ENCODE measurements at places on chromosomes 3 and 15. TPM values are rescaled to one million over a fixed set of nuclear protein-coding genes. Genes with fewer than 3 reads are reported as not detected.

GRCh38 chr3:32467333-32468070 lies 35.1 kb downstream of the CMTM6 start:
- H3K4me3 ChIP-seq = peak overlapping the region; percentile 52
- H3K36me3 ChIP-seq = no peaks in the 10 kb centered on the region
- peak; percentile 53 for DNase-seq
- H3K4me1 ChIP-seq = no peaks in the 10 kb centered on the region
- H3K27ac ChIP-seq = no peak overlapping the region

DNA sequence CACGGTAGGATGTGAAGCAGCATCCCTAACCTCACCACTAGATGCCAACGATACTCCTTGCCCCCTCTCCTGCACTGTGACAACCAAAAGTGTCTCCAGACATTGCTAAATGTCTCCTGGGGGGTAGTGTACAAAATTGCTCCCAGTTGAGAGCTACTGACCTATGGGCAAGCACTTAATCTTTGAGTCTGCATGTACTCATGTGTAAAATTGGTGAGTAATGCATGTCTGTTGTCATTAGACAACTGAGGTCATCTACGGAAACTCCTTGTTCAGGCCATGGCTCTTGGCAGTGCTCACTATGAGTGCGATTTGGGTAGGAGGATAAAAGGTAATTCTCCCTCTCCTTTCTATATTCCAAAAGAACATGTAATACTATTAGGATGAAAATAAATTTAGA lies 29.2 kb downstream of the PDHB start:
- peaks cover 5% of the 10 kb centered on the region for H3K4me1 ChIP-seq
- peaks cover 18% of the 10 kb centered on the region for H3K36me3 ChIP-seq
- no peak for DNase-seq
- H3K4me3 ChIP-seq = no peak overlapping the region
- no peaks in the 10 kb centered on the region for H3K27me3 ChIP-seq

DNA sequence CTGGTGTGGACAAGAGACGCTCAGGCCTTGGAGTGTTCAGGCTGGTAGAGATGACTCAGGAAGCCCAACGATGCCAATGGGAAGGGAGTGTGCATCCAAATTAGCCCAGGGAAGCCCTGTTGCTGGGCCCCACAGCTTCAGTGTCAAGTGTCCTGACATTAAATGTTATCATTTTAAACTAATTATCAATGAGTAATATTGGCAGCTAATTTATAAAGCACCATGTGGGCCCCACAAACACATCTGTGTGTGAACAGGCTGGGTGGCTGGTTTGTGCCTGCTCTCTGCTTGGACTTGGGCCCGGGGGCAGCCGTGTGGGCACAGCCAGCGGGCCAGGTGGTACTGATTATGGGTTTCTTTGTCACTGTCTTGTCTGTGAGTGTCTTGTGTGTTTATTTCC lies 15.0 kb downstream of the FBLN2 start:
- no peak for DNase-seq
- H3K27ac ChIP-seq = no peak overlapping the region
- no peak overlapping the region for H3K4me3 ChIP-seq
- H3K4me1 ChIP-seq = peaks cover 61% of the 10 kb centered on the region

DNA sequence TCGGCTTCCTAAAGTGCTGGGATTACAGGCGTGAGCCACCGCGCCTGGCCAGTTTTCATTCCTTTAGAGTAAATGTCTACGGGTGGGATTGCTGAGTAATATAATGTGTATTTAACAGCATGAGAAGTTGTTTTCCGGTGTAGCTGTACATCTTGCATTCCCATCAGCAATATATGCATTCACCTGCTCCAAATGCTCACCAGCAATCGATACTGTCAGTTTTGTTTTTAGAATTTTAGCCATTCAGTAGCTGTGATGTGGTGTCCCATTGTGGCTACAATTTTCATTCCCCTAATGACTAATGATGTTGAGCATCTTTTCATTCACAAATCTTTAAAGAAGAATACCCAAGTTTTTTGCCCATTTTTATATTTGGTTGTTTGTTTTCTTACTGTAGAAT lies 134.8 kb upstream of the RGMA start:
- H3K4me3 ChIP-seq = no peak overlapping the region
- no peaks in the 10 kb centered on the region for H3K36me3 ChIP-seq
- H3K4me1 ChIP-seq = peaks cover 13% of the 10 kb centered on the region
- no peaks in the 10 kb centered on the region for H3K27me3 ChIP-seq
- no peak for DNase-seq
- no peak overlapping the region for H3K27ac ChIP-seq

DNA sequence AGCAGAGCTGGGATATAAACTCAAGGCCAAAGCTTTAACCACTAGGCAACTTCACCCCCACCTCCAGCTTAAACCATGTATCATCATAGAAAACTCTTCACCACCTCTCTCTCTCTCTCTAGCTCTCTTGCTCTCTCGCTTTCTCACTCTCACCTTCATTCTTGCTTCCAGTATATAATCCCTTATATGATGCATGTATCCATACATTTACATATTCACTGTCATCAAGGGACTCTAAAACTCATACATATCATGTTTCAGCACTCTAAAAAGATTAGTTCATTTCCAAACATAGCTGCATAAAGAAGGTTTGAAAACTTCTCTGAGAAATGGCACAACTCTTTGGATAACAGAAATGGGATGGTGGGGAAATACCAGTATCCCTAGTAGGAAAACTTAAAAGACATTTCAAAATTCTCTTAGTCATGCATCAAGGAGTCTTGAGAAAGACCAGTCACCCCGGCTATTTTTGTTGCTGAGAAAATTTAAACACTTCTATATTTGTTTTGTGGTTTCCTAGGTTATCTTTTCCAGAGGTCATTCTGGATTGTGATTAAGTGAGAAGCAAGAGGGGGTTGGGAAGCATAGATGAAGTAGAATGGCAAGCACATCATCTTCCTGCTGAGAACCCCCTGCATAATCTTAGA lies 447.8 kb upstream of the THBS1 start:
- peaks cover 9% of the 10 kb centered on the region for H3K4me1 ChIP-seq
- no peak overlapping the region for H3K4me3 ChIP-seq
- no peaks in the 10 kb centered on the region for H3K27me3 ChIP-seq
- H3K27ac ChIP-seq = no peak overlapping the region
- DNase-seq = no peak

- H3K27ac ChIP-seq = no peak overlapping the region
- H3K27me3 ChIP-seq = no peaks in the 10 kb centered on the region
- H3K4me3 ChIP-seq = no peak overlapping the region
- no peak for DNase-seq
- no peaks in the 10 kb centered on the region for H3K36me3 ChIP-seq
Observed at GRCh38 chr3:156513619-156514018, 41.3 kb downstream of the SSR3 start.

DNA sequence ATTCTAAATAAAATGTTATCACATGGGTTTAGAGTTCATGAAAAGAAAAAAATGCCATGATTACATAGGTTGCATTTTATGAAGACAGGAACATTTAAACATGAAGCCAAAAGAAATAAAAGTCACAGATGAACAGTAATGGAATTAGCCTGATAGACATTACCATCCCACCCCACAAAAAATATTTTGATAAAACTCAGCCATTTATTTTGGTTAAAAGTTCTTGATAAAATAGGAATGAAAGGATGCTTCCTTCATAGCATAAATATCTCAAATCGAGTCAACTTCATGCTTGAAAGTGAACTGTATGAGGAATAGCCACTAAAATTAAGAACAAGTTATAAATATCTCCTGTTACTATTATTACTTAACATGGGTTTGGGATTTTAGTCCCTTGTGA lies 101.9 kb upstream of the TMC3 start:
- DNase-seq = no peak
- H3K4me3 ChIP-seq = no peak overlapping the region
- H3K4me1 ChIP-seq = no peaks in the 10 kb centered on the region

DNA sequence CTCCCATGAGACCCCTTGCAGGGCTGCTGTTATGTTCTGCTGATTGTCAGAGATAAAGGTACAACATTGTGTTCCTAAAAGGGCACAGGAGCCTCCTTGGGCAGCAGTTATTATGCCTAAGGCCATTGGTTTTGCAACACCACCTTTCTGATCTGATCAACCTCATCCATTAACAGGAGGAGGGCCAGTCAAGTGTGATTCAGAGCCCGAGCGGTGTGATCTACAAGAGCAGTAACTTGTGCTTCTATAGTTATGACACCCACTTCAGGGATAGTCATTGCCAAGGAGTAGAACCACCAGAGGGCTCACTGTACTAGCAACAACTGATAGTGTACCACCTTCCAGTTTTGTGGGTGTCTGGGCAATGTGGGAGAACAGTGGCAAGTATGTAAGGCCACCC lies 1457.9 kb upstream of the CADM2 start:
- H3K4me1 ChIP-seq = no peaks in the 10 kb centered on the region
- DNase-seq = no peak
- H3K27me3 ChIP-seq = no peaks in the 10 kb centered on the region
- no peak overlapping the region for H3K4me3 ChIP-seq
- H3K27ac ChIP-seq = no peak overlapping the region

- no peaks in the 10 kb centered on the region for H3K4me1 ChIP-seq
- no peak overlapping the region for H3K27ac ChIP-seq
- H3K4me3 ChIP-seq = no peak overlapping the region
- DNase-seq = no peak
Observed at GRCh38 chr3:196596355-196596754, 27.9 kb downstream of the FBXO45 start.

- DNase-seq = no peak
- no peaks in the 10 kb centered on the region for H3K27me3 ChIP-seq
- no peak overlapping the region for H3K4me3 ChIP-seq
- peaks cover 3% of the 10 kb centered on the region for H3K36me3 ChIP-seq
- peaks cover 10% of the 10 kb centered on the region for H3K4me1 ChIP-seq
Observed at GRCh38 chr15:56996746-56997470, 78.5 kb downstream of the TCF12 start.

DNA sequence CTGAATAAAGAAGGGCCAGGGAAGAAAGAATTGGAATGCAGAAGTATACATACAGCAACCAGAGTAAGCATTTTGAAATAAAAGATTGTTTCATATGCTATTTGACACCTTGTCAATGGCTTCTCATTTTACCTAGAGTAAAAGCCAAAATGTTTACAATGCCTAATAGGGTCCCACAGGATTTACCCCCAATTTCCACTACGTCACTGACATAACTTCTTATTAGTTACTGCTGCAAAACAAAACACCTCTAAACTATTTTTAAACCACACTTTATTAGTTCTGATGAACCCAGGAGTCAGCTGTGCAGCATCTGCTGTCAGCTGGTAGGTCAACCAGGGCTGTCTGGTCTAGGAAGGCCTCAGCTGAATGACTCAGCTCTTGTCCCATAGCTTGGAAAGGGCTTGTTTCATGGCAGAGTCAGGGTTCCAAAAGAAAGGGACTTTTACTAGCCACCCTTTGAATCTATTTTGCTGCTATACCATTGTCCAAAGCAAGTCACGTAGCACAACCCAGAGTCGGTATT lies 945.1 kb downstream of the EPHA3 start:
- H3K36me3 ChIP-seq = no peaks in the 10 kb centered on the region
- DNase-seq = no peak
- H3K4me1 ChIP-seq = no peaks in the 10 kb centered on the region
- no peaks in the 10 kb centered on the region for H3K27me3 ChIP-seq

DNA sequence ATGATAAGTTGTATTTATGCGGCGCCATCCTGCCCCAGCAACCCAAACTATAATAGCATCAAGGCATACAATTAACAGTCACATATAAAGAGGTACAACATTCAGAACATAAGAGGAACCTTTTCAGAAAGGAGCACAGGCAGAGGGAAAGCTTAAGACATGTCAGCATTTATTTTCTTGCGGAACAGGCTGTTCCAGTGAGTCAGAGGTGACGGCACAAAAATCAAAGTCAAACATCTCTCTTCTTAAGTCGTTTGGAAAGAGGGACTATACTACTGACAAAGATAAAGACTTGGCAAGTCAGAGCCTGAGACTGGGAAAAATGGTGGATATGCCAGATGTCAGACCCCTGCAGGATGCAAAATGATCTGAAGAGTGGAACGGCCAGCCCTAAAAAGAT lies 128.4 kb downstream of the CTNNB1 start:
- H3K4me3 ChIP-seq = no peak overlapping the region
- peaks cover 10% of the 10 kb centered on the region for H3K4me1 ChIP-seq
- no peaks in the 10 kb centered on the region for H3K36me3 ChIP-seq
- DNase-seq = no peak

DNA sequence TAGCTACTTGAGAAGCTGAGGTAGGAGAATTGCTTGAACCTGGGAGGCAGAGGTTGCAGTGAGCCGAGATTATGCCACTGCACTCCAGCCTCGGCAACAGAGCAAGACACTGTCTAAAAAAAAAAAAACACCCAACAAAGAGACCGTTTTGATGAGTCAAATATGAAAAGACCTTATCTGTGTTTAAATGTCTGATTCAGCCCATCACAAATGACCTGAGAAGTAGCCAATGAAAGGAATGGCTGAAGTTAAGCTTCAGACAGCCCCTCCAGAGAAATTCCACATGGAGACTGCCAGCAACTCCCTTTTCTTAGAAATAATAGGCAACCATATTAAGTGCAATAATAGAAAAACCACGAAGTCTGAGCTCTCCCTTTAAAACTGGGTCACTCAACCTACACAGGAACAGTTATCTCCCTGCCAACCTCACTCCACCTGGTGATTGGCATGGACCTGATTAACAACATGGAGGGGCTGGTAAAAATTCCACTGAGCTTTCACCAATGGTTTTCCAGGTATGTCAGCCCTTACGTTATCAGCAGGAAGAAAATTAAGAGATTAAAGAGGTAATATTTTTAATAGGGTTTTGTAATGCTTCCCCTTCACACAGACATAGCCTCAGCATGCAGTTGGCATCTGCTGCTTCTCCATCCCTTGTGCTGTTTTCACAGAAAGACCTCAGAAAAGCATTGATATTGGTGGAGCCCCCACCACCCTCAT lies 238.1 kb upstream of the STT3B start:
- no peak for DNase-seq
- no peaks in the 10 kb centered on the region for H3K27me3 ChIP-seq

DNA sequence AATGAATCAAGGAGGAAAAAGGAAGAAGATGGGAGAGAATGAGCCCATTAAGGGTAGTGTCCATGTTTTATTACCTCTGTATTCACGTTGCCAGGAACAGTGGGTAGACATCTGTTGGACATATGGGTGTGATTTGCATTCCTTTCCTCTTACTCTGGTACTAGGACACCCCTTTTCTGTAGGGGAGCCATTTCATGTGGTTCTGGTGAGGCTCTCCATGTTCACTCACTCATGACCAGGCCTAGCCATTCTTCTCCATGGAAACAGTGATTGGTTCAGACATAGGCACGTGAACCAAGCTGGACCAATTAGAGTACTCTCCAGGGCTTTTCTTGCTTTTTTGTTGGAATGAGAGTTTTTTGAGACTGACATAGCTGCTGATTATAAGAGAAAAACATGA lies 39.6 kb upstream of the PDCD6IP start:
- H3K4me3 ChIP-seq = no peak overlapping the region
- H3K36me3 ChIP-seq = no peaks in the 10 kb centered on the region
- DNase-seq = no peak
- no peaks in the 10 kb centered on the region for H3K4me1 ChIP-seq

ALDH1L1 gene
- total RNA-seq = 33.0 TPM

C3orf70 gene
- total RNA-seq = 1.6 TPM

CKMT1A gene
- total RNA-seq = 0.39 TPM

CLDN16 gene
- total RNA-seq = not detected

RPLP1 gene
- total RNA-seq = 1,247 TPM

ROPN1 gene
- 2.0 TPM for total RNA-seq

CPA3 gene
- 1.7 TPM for total RNA-seq

All from heart right ventricle (tissue), 16 donors.